ENCODE measurements at places on chromosomes 11 and 22.
A peak's percentile ranks its signal among the peaks of the same experiment; 100 is the strongest.

- no peak overlapping the region for H3K4me3 ChIP-seq
- no peak for DNase-seq
- no peaks in the 10 kb centered on the region for H3K27me3 ChIP-seq
- no peaks in the 10 kb centered on the region for H3K4me1 ChIP-seq
Measured at GRCh38 chr11:116525961-116526495, 246.8 kb downstream of the BUD13 start.

- peaks cover 79% of the 10 kb centered on the region for H3K36me3 ChIP-seq
- peak overlapping the region; percentile 24 for H3K4me3 ChIP-seq
- no peaks in the 10 kb centered on the region for H3K4me1 ChIP-seq
- H3K27ac ChIP-seq, result no peak overlapping the region
- DNase-seq, result no peak
Measured at GRCh38 chr11:62148271-62148980, 24.6 kb downstream of the INCENP start.

- H3K4me1 ChIP-seq, result peaks cover 22% of the 10 kb centered on the region
- no peaks in the 10 kb centered on the region for H3K36me3 ChIP-seq
- H3K4me3 ChIP-seq, result no peak overlapping the region
- no peaks in the 10 kb centered on the region for H3K27me3 ChIP-seq
Measured at GRCh38 chr11:93525601-93526345, 17.4 kb downstream of the SMCO4 start.

DNA sequence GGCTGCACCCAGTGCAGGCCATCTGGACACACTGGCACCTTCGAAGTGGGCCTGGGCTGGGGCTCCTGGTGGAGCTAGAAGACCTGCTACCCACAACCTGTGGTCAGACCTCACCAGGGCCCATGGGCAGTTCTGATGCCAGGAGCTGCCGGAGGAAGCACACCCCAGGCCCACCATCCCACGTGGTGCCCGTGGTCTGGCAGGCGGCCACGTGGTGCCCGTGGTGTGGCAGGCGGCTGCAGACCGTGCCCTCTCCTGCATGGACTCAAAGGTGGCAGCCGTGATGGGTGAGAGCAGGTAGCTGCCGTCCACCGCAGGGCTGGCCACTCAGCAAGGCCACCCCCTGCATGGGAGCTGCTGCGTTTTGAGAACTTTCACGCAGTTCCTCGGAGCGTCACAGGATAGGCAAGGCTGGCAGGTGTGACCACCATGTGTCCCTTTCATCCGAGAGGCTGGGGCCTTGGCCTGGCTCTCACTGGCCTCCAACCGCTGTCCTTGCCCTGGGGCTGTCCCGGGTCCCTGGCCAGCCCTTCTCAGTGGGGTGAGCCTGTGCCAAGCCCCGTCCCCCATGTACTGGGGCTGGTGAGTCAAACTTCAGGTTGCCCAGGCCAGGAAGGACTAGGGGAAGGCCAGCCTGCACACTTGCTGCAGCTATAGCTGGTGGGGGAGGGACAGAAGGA, 3.9 kb upstream of the IL17REL start:
- H3K36me3 ChIP-seq, result no peaks in the 10 kb centered on the region
- H3K4me1 ChIP-seq, result peaks cover 7% of the 10 kb centered on the region
- H3K27me3 ChIP-seq, result peaks cover 55% of the 10 kb centered on the region
- DNase-seq, result no peak

- H3K4me3 ChIP-seq, result no peak overlapping the region
- no peaks in the 10 kb centered on the region for H3K27me3 ChIP-seq
- no peak overlapping the region for H3K27ac ChIP-seq
- DNase-seq, result no peak
- H3K4me1 ChIP-seq, result no peaks in the 10 kb centered on the region
- no peaks in the 10 kb centered on the region for H3K36me3 ChIP-seq
Measured at GRCh38 chr11:90407350-90407749, 184.5 kb upstream of the CHORDC1 start.

- DNase-seq, result no peak
- H3K4me3 ChIP-seq, result no peak overlapping the region
- H3K36me3 ChIP-seq, result no peaks in the 10 kb centered on the region
- H3K27ac ChIP-seq, result no peak overlapping the region
- peaks cover 5% of the 10 kb centered on the region for H3K4me1 ChIP-seq
Measured at GRCh38 chr11:120898568-120898967, 125.3 kb upstream of the TBCEL start.

DNA sequence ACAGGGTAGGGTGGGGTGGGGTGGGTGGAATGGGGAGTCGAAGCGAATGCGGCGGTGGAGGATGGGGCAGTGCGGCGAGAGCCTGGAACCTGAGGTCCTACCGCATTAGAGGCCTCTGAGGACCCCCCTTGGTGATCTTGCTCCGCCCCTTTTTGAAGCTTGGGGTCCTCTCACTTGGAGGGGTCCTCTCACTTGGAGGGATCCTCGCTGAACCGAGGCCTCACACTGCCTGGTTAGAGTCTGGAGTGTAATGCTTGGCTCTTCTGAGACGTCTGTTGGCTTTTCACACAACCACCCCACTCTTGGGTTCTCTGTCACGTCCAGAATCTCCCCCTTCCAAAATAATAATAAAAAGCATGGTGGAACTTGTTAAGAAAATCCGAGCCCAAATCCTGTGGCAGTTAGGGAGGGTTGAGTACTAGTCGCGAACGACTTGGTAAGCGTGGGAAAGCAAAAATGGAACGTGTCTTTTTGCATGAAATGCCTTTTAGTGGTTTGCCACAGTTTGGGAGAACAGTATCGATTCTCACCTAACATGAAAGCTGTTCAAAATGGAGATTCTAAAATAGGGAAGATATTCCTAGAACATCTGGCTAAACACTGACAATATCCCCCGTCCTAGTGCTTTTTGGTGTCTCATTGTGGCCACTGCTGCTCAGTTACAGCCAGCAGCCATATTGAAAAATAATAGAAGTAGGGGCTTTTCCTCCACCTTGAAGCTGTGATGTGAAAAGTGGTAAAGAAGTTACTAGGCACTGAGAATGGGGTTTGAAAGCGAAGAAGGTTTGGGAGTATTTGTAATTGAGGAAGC, 822 bp downstream of the RBX1 start:
- no peaks in the 10 kb centered on the region for H3K27me3 ChIP-seq
- peaks cover 4% of the 10 kb centered on the region for H3K4me1 ChIP-seq
- H3K4me3 ChIP-seq, result peak overlapping the region; percentile 86
- no peak for DNase-seq
- peaks cover 38% of the 10 kb centered on the region for H3K36me3 ChIP-seq

DNA sequence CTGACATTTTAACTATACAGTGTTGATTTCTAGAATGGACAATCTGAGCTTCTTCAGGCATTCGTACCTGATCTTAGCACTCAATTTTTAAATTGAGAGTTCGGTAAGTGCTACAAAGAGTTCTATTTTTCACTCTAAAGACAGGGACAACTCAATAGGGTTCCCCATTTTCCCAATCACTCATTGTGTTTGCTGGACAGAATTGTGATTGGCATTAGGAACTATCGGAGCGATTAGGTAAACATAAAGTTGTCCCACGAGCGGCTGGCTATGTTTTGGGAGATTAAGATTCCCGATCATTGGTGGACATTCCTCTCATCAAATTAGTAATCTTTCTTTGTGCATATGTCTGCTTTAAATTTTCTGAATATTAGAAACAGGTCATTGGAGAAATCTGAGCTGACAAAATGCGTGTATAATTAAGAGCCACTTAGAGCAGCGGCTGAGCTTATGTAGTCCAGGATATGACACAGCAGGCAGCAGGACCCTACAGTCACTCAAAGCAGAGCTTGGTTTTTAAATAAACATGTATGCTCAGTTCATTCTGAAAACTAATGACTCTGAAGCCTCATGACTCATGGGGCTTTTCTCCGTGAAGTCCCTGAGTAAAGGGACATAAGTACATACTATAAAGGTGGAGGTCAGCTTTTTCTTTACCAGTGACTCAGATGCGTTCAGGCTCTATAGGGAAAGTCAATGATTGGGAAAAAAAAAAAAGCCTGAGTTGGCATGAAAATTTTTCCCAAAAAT, 109.4 kb downstream of the GRIA4 start:
- H3K4me3 ChIP-seq, result no peak overlapping the region
- no peak for DNase-seq
- H3K27me3 ChIP-seq, result no peaks in the 10 kb centered on the region
- peaks cover 13% of the 10 kb centered on the region for H3K4me1 ChIP-seq
- no peaks in the 10 kb centered on the region for H3K36me3 ChIP-seq
- no peak overlapping the region for H3K27ac ChIP-seq

DNA sequence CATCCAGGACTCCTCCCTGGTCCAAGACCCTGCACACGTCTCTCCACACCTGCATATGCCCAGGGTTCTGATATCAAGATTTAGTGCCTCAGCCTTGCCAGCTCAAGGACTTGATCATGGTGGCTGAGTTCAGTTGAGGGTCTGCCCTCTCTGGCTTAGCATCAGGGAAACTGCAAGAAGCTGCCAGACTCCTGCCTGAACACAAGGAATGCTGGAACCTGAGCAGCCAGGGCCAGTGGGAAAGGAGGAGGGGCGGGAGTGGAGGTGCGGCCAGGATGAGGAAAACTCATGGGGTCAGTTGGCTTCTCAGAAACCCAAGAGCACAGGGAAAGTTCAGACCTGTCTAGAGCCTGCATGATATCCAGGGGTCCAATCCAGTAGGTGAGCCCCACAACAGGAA, 546.1 kb downstream of the BUD13 start:
- no peaks in the 10 kb centered on the region for H3K36me3 ChIP-seq
- no peak for DNase-seq
- peaks cover 3% of the 10 kb centered on the region for H3K27me3 ChIP-seq
- no peak overlapping the region for H3K27ac ChIP-seq

DNA sequence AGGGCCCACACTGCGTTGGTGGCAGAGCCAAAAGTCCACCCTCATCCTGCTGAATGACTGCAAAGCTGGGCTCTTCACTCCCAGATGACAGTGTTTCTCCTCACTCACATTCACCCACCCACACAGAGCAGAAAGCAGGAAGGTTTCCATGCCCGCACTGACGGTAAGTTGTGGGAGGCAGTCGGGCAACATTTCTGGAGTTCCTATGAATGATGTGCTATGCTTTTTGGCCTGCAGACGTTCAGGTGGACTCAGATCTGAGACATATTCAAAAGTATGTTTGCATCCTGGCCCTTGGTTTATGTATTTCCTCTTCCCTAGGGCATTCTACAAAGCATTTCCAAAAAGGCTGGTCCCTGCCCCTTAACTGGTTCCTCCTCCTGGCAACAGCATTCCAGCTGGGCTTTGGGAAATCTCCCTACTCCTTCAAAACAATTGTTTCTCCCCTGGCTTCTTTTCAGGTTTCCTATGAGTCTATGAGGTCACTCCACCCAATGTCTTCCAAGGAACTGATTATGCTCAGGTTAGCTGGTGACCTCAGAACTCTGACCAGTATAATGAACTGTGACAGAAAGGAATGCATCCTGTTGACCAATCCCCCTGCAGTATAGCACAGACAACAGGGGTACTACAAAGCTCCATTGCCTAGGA, 36.4 kb downstream of the PACSIN2 start:
- H3K36me3 ChIP-seq, result no peaks in the 10 kb centered on the region
- peaks cover 14% of the 10 kb centered on the region for H3K4me1 ChIP-seq
- peak; percentile 24 for DNase-seq
- H3K27me3 ChIP-seq, result no peaks in the 10 kb centered on the region

DNA sequence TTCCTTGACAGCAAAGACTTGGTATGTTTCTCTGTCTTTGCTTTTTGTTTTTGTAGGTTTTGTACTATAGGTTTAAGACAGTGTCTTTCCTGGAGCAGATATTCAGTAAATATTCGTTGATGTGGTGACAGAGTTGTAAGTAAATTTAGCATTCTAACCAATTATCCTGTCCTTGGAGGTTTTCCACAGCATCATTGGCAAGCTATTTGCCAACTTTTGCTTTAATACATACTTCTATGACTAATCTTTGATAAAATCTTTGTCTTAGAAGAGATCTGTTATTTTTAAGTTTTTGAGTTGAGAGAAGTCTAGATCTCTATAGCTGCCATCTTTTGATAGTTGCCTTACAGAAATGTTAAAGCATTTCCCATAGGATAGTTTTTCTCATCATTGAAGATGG, 3.8 kb downstream of the USP47 start:
- DNase-seq, result no peak
- no peaks in the 10 kb centered on the region for H3K36me3 ChIP-seq
- no peaks in the 10 kb centered on the region for H3K27me3 ChIP-seq
- H3K4me3 ChIP-seq, result no peak overlapping the region
- H3K27ac ChIP-seq, result no peak overlapping the region
- H3K4me1 ChIP-seq, result peaks cover 3% of the 10 kb centered on the region

DNA sequence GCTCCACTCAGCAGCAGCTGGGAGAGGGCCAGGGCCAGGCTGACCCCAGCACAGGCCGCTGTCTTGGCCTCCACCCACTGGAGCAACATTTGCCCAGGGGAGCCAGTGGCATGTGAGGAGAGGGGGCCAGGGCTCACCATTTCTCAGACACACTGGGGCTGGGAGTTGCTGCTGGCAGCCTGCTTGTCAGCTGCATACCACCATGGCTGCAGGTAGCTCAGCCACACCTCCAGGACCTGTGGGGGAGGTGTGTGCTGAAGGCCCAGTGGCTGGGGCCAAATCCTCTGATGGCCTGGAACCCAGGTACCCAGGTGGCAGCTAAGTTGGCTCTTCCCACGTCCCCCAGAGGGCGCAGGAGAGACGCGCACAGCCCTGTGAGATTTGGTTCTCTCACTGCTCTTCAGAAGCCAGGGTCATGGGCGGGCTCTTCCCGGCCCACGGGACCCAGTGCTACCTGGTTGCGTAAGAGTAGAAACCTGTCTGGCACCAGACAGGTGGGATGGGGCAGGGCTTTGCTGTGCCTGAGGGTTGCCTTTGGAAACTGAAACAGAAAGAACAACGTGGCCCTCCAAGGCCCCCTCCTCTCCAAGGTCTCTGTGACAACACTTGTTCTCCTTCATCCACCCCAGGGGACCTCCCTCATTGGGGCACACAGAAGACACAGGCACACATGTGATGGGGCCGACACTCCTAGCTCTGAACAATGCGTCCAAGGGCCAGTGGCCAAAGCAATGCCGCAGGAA, 98.8 kb downstream of the MED15 start:
- H3K27ac ChIP-seq, result no peak overlapping the region
- H3K27me3 ChIP-seq, result peaks cover 49% of the 10 kb centered on the region
- H3K4me1 ChIP-seq, result peaks cover 12% of the 10 kb centered on the region
- no peaks in the 10 kb centered on the region for H3K36me3 ChIP-seq
